D721Med (cell line): ENCODE measurements at places on chromosomes 1 and 21.
A peak's percentile ranks its signal among the peaks of the same experiment; 100 is the strongest.

GRCh38 chr1:54609301-54609921 is 13.9 kb downstream of the FAM151A start:
- no peak for DNase-seq

GRCh38 chr1:152251391-152251790 is 27.4 kb upstream of the HRNR start:
- DNase-seq = no peak

- DNase-seq = no peak
Measured at GRCh38 chr1:117181630-117182041, 29.1 kb downstream of the VTCN1 start.

GRCh38 chr21:46060596-46061061 is 37.3 kb upstream of the COL6A2 start:
- DNase-seq = no peak

DNA sequence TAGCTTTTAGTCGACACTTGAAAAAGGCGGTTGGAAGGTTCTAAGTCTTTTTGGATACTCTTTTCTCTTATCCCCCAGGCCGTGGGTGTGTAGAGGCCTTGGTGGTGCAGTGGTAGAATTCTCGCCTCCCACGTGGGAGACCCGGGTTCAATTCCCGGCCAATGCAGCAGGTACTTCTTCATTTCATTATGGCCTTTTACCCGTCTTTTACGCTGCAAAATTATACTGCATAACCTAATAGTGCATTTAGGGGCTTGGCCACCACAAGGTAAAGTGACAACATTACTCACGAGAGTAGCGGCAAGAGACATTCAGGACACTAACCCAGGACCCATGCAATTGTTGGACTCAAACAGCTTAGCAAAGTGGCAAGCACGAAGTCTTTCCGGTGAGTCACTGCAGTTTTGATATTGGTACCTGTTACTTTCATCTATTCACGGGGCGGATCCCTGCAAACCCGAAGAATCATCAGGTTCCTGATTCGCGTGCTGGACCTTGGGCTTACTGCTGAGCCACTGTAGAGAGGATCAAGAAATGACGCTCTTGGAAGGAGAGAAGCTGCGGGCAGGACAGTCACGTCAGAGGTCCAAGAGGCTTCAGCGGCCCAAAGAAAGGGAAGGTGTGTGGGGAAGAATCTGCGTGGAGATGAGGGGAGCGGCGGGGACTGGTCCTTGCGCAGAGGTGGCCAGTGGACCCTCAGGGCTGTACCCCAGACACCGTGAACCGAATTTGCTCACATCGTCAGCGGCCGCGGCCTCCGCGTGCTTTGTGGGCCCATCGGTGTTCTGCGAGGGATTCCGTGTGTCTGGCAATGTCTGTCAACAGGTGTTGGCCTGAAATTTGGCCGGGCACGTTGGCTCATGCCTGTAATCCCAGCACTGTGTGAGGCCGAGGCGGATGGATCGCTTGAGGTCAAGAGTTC is 12.9 kb upstream of the RNU1-4 start:
- DNase-seq = peak; percentile 4

DNA sequence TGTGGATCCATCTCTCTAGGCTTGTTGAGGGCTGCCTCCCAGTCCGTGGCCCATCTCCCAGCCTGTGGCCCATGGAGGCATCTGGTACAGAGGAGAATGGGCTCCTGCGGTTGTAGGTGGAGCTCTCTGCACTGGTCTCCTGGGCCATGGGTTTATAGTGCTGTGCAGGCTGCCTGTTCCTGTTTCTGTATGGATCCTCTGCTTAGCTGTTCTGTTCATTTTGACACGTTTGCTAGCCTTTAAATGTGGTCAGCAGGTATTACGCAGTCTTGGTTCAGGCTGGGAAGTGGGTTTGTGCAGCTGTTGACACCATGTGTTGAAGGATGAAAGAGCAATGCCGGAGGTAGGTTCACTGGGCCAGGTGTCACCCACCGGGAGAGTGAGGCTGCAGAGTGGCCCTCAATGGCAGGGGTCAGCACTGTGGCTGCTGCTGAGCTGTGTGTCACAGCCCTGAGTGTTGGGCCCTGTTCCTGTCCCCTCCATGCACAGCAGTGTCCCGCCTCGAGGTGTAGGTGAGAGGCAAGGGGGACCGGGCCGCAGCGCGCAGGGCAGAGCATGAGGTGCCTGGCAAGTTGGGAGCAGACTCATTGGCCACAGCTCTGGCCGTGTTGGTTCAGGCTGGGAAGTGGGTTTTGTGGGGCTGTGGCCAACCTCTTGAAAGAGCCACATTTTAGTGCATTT is 39.0 kb downstream of the SNAP47 start:
- DNase-seq = no peak
